ENCODE measurements at places on chromosomes 5 and 9.

DNA sequence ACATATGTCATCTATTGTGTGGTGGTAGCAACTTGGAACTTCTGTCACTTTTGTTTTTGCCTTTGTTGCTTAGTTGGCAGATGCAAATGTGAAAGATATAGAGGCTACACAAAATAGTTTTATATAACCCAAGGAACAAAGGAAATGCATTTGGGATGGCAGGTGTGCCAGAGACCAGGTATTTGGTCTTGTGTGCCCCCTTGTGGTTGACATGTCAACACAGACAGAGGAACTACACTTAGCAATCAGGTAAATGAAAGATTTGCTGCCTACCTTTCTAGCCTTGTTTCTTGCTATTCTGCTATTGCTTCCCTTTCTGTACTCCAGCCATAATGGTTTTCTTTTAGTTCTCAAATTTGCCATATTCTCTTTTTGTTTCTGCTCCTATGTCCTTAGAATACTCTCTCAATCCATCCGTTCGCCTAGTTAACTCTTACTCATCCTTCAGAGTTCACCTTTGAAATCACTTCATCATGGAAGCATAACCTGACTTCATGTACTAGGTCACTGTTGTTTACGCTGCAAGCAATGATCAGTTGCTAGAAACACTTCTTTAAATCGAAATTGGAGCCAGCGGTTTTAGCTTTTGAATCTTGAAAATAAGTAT is 119.5 kb downstream of the TRPM3 start:
- DNase-seq, result no peak

GRCh38 chr5:139698490-139699146 is 50.5 kb downstream of the CXXC5 start:
- DNase-seq, result no peak

DNA sequence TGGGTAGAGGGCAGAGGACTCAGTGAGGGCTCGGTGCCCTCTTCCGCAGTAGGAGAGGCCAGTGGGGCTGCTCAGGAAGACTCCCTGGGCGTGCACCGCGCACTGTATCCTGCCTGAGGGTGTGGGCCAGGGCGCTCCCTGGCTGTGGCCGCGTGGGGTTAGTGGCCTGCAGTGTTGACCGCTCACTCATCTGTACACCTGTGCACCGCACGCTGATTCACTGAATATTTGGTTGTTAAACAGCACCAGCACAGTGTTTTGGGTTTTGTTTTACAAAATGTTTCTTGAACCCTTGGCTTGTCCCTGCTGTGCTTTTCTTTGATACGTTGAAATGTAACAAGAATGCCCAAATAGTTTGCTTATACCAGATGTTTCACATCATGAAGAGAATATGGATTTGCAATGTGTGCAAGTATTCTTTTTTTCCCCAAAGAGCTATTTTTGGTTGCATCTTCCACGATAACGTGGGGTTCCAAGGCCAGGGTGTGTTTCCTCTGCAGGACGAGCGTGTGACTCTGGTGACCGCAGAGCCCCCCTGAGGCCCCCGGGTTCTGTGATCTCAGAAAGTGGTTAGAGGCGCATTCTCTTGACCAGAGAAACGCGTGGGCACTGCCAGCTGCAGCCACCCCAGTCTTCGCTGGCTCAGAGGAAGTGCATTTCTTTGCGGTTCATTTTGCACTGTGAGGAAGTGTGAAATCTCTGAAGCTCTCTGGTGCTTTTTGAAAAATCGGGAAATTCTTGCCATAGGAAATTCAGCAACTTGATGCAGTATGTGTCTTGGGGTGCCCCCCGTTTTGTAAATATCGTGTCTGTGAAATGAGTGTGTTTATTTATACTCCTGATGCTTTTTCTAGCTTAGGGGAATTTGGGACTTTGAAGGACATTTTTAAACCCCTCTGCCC is 46.9 kb downstream of the AHRR start:
- no peak for DNase-seq

GRCh38 chr9:121529237-121529987 is 29.8 kb upstream of the GGTA1 start:
- no peak for DNase-seq

DNA sequence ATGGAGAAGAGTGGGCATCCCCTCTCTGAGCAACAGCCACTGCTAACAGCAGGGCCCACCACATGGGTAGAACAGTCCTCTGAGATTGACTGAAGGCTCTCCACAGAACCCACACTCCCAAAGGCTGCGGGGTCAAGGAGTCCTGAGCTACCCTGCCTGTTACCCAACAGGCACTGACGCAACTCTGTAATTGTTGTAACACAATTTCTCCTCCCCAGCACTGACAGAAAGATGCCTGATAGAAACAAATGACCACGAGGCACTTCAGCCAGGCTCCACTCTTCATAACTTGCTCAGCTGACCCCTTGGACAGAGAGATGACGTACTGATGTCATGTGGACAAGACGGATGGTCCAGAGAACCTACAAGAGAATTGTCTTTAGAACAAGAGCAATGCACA is 220.7 kb downstream of the SPOCK1 start:
- no peak for DNase-seq

DNA sequence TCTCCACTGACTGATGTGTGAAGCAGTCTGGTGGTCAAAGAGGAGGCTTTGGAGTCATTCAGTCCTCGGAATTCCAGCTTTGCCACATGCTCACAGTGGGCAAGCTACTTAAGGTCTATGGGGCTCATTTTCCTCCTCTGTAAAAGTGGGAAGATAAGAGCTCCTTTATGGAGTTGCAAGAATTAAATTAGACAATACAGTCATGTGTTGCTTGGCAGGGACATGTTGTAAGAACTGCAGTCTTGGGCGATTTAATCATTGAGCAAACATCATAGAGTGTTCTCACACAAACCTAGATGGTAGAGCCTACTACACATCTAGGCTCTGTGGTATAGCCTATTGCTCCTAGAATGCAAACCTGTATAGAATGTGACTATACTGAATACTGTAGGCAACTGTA is 253.9 kb downstream of the SH3GL2 start:
- no peak for DNase-seq

DNA sequence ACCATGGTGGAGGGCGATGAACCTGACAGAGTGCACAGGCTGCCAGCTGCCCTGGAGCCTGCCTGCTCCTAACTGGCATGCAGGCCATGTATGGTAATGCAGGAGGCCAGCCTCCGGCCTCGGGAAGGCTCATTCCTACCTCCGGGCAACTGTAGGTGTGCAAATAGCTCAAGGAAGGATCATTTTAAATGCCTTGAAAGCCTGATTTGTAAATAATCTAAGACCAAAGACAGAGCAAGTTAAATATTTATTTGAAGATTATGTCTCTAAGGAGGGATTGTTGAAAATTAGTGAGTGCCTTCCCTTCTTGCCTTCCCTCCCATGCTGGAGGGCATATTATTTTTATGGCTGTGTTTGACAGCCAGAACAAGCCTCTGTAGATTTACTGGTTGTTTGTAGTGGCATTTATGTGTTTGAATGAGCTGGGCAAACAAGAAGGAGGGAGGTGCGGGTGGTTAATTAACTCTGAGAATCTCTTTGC is 285.7 kb upstream of the TUT7 start:
- no peak for DNase-seq

DNA sequence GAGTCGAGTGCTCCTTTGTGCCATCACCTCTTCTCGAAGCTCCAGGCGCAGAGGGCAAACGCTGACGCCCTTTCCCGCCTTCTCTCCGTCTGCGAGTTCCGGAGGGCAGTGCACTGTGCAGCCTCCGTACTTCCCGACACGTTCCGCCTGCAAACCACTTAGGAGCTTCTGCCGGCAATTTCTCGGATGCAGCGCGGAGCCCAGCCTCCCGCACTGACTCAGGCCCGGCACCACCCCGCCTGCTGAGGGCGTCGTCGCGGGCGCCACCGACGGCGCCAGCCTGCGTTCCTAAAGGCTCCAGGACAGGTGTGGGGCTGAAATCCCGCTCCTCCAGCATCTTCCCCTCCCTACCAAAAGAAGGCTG is 9.3 kb upstream of the TRIM36 start:
- DNase-seq, result no peak

GRCh38 chr5:54804086-54804485 is 181.3 kb downstream of the ESM1 start:
- DNase-seq, result no peak

GRCh38 chr9:83036043-83036442 is 26.9 kb downstream of the RASEF start:
- no peak for DNase-seq

DNA sequence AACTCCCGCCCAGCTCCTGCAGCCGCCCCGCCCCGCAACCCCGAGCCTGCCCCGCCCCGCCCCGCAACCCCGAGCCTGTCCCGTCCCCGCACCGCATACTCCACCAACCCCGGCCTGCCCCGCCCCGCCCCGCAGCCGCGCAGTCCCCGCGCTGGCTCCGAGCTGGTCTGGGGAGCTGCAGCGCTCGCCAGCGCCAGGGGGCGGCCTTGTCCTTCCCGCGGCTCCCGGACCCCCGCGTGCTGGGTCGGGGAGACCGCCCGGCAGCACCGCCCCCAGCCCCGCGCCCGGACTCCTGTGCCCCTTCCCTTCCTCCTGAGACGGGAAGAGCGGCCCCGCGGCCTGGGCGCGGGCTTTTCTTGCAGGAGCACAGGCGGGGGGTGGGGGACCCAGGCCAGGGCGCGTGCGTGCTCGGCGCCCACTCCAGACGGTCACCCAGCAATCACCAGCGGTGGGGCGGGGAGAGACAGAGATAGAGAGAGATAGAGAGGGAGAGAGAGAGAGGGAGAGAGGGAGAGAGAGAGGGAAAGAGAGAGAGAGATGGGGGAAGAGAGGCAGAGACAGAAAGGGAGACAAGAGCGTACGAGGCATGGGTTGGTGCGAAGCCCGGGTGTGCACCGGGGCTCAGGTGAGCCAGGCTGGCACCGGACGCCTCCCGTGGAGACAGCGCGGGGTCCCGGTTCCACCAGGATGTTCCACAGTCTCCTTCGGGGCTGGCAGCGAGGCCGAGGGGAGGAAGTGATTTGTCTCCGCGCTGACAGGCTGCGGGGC is 14.7 kb upstream of the TMEM250 start:
- DNase-seq, result no peak

DNA sequence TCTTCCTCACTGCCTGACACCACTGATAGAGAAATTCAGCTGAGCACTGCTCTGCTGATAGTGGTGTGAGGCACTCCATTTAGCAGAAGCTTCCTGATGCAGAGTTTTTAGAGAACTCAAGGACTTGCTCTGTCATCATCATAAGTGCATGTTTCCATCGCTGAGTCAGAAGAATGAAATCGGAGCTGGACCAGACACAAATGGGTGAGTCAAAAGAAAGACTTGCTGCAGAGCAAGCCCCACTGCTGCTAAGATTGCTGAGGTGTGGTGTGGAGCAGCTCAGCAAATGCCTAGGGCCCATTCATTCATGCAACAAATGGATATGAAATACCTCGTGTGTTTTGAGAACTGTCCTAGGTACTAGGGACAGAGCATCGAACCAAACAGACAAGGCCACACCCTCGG is 410.2 kb upstream of the SLC30A5 start:
- no peak for DNase-seq

DNA sequence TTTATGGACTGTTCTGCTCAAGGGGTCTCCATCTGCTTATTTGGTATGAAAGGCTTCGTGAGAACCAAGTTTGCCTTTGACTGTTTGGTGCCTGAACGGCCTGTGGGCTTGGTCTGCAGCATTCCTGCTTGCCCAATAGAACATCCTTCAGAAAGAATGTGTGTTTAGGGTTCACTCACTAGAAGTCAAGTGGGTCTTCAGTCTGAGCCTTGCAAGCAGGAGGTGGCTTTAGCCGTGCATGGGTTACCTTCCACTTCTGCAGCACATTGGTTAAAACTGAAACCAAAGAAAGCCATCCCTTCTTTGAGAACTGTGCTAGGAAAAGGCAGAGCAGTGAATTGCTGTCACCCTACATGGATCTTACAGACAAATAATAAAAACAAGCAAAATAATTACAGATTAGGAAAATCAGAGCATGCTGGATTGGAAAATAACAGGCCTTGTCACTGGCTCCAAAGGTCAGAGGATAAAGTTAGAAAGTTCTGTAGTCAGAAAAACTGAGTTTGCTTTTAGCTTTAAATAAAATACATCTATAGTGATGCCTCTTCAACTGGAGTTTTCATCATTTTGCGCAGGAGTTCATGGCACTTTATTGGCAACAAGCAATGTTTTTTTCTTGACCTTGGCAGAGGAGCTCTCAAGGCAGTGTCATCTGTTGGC is 16.6 kb downstream of the WWC1 start:
- DNase-seq, result no peak

DNA sequence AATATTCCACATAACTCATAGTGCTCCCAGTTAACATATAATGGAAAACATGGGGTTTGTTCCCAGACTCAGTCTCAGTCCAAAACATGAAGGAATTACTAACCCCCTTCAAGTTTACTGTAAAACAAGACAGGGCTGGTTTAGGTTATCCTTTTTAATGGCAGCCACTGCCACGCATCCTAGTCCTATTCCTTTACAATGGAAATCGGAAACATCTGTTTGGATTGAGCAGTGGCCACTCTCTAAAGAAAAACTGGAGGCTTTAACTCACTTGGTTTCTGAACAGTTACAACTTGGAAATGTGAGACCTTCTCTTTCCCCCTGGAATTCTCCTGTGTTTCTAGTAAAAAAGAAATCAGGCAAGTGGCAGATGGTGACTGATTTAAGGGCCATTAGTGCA is 609.9 kb upstream of the ACO1 start:
- no peak for DNase-seq

- no peak for DNase-seq
These were observed 13.9 kb downstream of the TGFBI start for GRCh38 chr5:136042665-136043121.

DNA sequence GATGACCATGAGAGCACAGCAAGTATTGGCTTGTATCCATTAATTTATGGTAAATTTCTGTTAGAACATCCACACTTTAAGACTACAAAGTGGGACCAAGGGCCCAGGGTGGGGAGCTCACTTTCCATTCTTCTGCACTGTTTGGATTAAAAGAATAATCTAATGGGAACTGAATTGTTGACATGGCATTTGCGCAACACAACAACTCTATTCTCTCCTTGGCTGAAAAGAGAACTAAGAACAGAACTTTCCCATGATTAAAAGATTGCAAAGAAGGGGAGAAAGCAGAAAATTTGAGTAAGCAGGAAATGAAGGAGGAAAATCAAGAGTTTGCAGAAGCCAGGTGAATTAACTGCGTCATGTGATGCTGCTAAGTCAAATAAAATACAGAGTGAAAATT is 143.4 kb downstream of the HINT1 start:
- DNase-seq, result no peak

DNA sequence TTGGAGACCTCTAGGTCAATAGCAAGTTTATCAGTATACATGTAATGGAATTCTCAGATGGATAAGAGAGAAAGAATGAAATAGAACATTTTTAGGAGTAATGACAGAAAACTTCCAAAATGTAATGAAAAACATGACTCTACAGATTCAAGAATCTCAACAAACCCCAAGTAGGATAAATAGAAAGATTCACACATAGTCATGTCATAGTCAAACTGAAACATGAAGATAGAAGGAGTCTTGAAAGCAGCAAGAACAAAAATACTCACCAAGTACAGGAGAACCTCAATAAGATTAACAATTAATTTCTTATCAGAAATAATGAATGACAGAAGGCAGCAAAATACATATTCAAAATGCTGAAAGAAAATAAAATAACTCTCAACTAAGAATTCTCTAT is 164.5 kb downstream of the SPATA31D1 start:
- DNase-seq, result no peak

- DNase-seq, result no peak
These were observed 20.1 kb upstream of the SLC25A48 start for GRCh38 chr5:135814316-135814715.
